ENCODE measurements at places on chromosomes 4 and X.

DNA sequence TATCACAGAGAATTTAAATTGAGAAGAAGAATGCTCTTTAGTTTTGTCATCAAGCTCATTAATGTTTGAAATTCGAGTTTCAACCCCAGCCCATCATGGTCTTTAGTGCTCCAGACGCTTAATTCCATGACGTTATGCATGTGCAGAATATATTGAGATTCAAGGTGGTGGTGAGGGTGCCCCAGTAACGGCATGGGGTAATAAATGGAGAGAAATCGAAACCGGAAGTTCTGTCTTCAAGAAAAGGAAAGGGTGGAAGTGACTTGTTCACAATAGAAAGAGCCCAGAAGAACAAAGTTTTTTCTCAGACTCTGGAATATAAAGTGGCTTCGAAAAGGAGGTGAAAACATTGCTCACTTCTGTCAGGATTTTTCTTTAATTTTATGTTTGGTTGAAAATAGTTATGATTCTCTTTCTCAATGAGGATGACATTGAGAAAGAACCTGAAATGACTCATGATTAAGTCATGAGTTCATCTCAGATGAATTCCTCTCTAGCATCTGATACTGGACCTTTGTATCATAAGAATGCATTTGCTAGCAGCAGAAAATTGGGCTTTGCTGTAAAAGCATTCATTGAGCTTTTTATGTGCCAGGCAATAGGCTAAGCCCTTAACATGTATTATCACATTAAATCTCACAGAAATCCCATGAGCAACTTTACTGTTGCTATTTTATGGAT lies 779 bp upstream of the DDX60L start:
- no peak for DNase-seq

DNA sequence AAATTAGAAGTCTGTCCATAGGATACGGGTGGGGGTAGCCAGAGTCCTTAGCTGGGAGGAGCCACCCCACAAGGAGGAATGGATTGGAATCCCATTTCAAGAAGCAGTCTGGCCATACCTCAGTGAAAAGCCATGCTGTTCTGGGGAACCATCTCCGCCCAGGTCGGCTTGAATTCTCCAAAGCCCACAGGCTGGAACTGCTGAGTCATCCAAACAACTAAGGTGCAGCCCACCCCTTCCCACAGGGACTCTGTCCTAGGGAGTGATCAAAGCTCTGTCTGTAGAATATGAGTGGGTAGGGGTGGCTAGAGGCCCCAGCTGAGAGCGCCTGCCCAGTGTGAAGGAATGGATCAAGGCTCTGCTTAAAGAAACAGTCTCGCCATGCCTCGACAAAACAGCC lies 38.8 kb downstream of the ZXDA start:
- no peak for DNase-seq

GRCh38 chrX:133958997-133959688 lies 26.3 kb downstream of the GPC3 start:
- DNase-seq = no peak

DNA sequence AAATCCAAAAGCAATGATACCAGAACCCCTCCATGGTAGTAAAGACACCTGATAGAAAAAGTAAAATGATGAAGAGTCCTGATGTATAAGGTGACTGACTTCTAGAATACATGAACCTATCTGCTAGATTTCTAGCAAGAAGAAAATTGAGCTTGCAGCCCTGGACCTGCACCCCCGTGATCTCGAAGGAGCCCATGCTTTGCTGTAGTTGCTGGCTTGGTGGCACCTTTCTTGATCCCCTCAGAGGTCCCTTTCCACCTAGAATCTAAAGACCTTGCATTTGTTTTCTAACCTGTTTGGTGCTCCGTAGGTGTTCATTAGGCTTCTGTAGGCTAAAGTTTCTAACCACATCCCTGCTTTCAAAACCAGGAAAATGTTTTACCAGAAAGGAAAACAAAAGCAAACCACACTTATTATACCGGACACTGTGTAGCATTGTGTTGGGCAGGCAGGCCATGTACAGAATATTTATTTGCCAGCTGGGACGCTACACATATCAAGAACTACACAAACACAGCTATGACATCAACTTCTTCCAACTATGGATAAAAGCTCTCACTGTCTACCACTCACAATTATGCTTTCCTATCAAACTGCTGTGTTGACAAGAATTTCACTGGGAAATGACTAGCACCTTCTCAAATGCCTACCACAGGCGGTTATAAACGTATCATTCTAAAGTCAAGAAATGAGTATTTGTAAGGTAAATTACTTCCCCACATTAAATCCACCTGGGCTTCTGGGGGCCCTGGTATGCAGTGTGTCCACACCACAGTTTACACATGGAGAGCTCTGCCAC lies 316.2 kb downstream of the UNC5C start:
- no peak for DNase-seq

DNA sequence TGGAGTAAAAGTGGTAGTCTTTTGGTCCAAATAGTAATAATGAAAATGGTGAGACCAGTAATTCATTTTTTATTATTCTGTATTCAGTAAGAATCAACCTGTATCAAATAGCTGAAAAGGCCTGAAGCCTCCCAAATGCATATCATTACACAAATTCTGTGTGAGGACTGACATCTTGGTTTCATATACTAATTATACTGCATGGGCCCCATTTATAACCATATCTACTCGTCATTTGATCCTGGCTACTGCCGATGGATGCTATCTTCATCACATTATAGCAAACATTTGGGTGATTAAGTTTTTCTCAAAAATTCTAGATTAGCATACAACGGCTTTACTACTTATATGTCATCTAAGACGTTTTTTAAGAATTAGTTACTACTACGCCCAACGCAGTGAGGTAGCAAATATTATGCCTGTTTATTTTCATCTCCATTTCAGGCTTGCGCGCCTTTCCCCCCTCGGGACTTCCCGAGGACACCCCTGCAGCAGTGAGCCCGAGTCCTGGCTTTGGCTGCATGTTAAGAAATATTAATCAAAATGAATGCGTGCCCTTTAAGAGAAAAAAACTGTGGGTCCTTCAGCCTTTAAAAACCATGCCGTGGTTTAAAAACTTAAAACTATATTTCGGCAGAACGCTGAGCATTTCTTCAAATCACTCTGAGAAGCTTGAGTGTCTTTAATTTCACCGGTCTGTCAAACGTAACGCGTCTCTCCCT lies 814 bp upstream of the MMAA start:
- peak; percentile 10 for DNase-seq

- no peak for DNase-seq
Observed at GRCh38 chr4:94439606-94440005, 12.1 kb upstream of the PDLIM5 start.

DNA sequence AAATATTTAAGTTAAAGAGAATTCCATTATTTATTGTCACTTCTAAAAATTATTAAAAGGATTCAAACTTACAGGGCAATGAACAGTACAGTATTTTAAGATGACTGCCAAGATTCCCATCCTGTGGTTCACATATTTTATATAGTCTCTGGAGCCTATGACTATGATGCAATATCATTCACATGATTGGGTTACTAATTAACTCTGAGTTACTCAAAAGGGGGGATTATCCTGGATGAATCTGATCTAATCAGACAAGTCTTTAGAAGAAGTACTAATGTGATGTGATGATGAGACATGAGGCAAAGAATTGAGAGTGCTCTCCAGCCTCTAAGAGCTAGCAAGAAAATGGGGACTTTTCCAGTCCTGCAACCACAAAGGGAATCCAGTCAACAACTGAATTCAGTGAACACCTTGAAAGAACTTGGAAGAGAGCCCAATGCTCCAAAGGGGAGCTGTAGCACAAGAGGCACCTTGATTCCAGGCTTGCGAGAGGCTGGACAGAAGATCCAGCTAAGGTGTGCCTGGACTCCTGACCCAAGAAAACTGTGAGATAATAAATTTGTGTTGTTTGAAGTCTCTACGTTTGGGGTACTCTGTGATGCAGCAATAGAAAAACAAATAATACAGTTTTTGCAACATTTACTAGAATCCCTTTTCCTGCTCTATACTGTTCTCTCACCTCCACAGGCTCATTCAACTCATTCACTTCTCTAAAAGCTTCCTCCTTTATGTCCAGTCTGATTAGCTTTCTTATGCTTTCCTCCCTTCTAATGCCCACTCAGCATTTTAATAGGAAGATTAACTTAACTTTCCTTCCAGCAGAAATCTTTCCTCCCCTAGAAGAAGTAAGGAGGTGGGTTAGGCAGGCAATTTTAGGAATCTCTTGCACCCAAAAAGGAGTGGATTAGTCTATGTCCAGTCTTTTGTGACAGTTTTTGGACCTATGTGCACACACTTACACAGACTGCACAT lies 133.8 kb upstream of the LCORL start:
- no peak for DNase-seq

DNA sequence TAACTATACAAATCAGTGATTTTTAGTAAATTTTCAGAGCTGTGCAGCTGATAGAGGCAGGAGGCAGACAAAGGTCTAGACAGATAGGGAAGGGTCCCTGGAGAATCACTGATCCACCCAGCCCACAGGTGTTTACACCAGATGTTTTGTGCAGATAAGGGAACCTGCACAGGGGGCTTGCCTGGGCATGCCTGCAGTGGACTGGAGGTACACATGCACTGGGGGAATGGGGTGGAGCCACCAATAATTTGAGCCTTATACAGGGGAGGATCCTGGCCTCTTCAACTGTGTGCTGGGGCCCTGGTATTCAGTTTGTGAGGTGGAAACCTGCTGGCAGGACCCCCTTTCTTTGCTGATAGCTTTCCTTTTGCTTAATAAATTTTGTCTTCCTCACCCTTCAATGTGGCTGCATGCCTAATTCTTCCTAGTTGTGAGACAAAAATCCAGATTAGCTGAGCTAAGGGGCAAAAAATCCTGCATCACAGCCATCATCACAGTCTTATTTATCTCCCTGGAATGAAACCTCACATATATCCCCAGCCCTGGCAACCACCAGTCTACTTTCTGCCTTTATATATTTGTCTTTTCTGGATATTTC lies 102.8 kb downstream of the KDM6A start:
- no peak for DNase-seq

GRCh38 chr4:61805227-61805626 lies 605.1 kb downstream of the ADGRL3 start:
- no peak for DNase-seq

GRCh38 chr4:157220371-157220881 lies at the start of gene GRIA2:
Gene GRIA2, plus strand, starts transcription at chr4:157220728. Its CDS starts 315 bp downstream, at chr4:157221043.
- DNase-seq = no peak

GRCh38 chr4:8307121-8307520 lies 37.6 kb downstream of the HTRA3 start:
- DNase-seq = no peak

DNA sequence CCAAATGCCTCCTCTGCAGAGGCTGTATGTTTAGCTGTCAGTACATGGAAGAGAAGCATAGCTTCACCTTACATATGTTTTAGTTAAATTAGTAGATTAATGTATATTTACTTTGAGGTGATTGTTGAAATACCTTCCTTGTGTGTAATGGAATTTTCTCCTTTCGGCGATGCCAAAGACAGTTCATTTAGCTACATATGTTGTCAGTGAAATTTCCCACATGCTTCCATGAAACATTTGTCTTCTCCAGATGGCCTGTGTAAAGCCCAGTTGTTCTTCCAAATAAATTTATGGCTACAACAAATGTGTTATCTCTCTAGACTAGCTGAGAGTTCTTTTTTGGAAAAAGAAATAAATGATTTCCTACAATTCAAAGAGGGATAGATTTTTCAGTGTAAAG lies 95.2 kb downstream of the GPAT3 start:
- no peak for DNase-seq

DNA sequence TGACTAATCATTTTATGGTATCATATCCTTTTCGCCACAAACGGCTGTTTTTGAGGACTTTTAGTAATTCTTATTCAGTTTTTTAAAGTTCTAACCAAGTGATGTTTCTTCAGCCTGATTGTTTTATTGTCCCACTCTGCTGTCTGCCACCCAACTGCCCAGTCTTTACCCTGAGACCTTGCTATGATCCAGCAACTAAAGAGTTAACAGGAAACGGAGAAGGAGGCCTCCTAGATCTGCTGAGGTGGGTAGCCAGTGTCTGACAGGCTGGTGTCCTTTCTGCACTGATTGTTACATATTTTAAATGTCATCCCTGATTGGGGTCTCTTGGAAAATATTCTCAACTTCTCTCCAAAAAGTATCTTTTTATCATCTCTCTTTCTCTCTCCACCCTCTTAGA lies 7.9 kb upstream of the TMEM150C start:
- no peak for DNase-seq

GRCh38 chr4:153116291-153116680 lies 88.0 kb upstream of the TRIM2 start:
- no peak for DNase-seq

DNA sequence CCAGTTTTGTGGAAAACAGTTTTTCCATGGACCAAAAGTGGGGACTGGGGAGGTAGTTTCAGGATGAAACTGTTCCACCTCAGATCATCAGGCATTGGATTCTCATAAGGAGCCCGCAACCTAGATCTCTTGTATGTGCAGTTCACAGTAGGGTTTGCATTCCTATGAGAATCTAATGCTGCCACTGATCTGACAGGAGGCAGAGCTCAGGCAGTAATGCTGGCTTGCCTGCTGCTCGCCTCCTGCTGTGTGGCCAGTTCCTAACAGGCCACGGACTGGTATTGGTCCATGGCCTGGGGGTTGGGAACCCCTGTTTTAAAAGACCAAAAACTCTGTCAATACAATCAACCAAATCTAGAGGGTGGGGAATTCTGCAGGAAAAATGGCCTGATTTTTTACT lies 100.0 kb upstream of the EOLA2 start:
- DNase-seq = no peak

GRCh38 chrX:47620303-47620685 lies 637 bp upstream of the SYN1 start:
- DNase-seq = no peak

DNA sequence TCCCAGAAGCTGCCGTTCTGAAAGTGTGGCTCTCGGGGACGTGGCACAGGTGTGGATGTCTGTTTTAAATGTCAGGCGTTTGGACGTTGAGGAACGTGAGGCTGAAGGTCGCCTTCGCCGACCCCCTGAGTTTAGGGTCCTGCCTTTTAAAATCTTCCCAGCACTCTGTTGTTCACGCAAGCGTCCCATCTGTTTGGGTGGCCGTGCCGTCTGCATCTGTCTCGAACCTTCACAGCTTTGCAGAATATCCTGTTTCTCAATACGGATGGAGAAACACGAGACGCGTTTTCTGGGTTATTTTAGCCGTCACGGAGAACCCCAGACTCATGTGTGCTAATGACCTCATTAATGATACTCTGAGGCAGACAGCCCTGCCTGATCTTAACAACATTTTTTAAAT lies 31.5 kb downstream of the SHOX start:
- DNase-seq = no peak
